CMK (cell line): ENCODE measurements at places on chromosomes 1 and 21.

DNA sequence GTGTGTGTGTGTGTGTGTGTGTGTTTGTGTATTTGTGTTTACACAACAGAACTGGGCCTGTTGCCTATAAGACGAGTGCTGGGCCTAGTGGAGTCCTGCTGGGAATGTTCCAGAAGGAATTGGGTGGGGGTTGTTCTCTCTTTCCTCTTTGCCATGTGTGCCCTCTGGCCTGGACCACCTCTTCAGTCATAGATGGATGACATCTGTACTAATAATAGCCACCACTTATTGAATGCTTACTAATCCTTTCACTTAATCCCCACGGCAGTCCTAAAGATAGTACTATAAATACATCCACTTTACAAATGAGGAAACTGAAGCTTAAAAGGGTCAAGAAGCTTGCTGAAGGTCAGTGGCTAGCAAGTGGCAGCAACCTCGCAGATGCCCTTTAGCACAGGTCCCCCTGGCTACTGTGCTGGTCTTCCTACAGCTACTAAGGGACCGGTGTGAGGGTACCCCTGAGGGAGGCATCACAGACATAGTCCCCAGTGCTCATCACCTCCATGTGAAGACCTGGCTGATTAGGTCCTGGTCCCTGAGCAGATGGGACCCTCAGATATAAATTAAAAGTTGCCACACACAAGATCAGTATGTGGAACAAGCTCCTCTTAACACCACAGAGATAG lies 55.2 kb upstream of the KIF1B start:
- no peak for DNase-seq

DNA sequence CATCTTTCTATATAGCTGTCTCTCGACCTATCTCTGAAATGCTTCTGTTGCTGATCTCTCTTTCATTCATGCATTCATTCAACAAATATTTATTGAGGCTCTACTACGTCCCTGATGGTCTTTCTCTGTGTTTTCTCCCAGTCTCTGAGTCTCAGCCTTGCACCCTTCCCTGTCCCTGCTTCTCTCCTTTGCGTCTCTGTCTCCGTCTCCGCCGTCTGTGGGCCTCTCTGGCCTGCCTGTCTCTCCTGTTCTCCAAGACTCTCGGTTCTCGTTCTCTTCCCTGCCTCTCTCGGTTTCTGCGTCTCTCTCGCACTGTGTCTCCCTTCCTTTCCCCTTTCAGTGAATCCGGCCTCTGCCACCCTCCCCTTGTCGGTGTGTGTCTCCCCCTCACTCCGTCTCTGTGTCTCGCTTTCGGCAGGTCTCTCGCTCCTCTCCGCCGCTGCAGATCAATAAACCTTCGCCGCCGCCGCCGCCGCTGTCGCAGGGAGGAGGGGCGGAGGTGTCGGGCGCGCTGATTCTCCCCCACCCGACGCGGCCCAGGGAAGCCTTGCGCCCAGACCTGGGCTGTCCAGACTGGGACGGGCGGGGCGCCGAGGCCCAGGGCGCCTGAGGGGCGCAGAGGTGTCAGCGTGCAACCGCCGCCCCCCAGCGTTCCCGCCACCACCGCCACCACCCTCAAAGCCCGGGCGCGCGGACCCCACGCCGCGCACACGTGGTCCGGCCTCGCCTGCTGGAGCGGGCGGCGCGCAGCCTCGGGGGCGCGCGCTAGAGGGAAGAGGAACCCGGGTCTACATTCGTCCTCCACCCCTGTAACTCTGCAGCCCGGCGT lies 3.0 kb downstream of the EFNA3 start:
- no peak for DNase-seq

DNA sequence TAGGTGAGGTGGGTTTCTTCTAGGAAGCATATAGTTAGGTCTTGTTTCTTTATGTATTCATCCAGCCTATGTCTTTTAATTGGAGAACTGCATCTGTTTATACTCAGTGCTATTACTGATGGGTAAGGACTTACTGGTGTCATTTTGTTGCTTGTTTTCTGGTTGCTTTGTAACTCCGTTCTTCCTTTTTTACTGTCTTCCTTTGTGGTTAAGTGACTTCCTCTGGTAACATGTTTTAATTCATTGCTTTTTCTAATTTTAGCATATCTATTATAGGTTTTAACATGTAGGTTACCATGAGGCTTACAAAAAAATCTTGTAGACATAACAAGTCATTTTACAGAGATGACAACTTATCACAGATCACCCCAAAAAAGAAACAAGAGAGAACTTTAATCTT lies 160.8 kb downstream of the VAV3 start:
- DNase-seq, result no peak

DNA sequence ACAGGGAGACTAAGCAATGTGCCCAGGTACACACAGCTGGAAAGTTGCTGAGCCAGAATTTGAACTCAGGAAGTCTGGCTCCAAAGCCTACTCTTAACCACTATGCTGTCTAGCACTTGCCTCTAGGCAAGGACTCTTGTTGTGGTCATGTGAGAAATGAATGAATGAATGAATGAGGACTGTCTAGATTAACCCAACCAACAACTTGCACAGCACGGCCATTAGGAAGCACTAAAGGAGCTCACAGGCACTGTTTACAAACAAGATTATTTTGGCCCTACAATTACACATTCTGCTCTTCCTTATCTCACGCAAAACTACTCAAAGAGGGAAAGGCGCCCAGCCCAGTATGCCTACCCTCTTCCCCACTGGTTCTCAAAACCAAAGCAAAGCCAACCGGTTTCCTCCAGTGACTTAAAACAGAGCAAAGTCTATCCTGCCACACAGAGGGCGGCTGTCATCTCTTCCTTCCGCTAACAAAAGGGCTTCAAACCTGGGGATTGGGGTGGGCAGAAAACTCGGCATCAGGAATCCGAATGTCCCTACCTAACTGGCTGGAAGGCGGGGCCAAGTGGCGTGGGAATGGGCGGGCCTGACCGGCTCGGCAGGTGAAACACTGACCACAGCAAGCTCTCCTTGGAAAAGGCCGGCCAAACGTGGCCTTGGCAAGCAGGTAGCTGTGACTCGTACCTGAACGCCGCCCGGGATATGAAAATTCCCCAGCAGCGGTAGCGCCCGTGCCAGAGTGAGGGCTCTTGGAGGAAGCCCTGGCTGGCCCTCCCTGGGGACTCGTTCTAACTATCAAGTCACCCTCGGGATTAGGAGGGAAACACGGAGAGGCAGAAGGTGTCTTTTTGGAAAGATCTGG lies 948 bp downstream of the STK40 start:
- no peak for DNase-seq

DNA sequence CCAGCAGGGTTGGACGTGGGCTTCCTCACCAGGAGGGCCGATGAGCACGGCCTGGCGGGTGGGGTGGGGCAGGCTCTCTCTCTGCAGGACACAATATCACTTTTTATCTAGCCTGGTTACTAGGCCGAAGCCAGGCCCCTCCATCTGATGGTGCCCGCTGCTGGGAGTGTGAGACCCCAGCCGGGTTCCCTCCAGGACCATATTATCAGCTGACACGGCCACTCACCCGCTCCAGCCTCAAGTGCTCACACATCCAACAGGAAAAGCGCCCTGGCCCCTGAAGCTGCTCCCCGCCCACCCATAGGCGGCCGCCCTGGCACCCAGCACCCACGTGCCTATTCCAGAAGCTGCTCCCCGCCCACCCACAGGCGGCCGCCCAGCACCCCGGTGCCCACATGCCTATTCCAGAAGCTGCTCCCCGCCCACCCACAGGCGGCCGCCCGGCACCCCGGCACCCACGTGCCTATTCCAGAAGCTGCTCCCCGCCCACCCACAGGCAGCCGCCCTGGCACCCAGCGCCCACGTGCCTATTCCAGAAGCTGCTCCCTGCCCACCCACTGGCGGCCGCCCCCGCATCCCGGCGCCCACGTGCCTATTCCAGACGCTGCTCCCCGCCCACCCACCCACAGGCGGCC lies 5.0 kb downstream of the SLC19A1 start:
- DNase-seq, result no peak

- no peak for DNase-seq
Measured at GRCh38 chr1:59750328-59751003, 64.3 kb upstream of the HOOK1 start.

DNA sequence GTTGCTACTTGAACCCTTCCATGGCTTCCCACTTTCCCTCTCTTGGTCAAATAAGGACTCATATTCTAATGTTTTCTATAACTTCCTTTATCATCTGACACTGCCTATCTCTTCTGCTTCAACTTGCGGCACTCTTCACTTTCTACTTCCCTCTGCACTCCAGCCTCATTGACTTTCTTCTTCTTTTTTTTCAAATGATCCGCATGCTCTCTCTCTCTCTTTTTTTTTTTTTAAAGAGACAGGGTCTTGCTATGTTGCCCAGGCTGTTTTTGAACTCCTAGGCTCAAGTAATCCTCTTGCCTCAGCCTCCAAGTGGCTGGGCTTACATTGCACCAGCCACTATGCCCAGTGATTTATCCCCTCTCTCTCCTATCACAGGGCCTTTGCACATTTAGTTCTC lies 7.3 kb upstream of the IL10 start:
- no peak for DNase-seq

DNA sequence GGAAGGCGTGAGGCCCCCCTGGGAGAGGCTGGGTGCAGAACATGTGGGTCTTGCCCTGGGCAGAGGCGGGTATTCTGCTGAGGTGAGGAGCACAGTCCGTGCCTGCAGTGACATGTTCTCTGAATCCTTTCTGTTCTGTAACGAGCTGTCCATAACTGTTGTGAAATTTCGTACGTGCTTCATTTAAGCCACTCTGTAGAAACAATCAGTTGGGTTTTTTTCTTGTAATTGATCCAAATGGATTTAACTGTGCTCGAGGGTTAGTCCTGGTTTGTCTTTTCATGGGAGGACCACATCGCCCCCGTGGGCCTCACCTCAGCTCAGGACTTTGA lies 45.4 kb upstream of the DIP2A start:
- no peak for DNase-seq

DNA sequence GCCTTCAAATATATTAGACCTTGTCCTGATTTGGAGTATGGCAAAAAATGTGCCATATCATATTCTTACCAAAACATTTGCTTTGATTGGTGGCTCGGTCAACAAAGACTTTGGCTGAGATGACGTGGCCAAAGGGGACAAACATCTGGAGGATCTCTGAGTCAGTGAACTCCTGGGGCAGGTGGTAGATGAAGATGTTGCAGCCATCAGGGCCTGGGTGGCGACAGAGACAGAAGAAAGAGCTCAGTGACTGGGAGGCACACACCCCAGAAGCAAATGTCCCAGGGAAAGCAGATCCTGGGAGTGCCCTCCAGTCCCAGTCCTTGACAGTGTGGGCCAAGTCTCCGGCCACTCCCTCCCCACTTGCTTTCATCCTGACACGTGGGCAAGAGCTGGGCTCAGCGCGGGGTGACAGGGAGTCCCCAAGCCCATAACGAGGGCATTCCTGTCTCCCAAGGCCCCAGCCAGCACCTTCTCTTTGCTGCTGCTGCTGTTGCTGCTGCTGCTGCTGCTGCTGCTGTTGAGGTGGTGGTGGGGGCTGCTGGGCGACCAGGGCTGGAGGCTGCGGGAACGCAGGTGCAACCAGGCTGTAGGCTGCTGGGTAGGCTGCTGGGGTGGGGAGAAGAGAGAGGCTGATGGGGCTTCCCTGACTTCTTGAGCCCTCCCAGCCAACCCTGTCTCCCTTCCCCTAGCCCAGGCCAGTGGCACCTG lies 10.7 kb downstream of the CELF3 start:
- no peak for DNase-seq

DNA sequence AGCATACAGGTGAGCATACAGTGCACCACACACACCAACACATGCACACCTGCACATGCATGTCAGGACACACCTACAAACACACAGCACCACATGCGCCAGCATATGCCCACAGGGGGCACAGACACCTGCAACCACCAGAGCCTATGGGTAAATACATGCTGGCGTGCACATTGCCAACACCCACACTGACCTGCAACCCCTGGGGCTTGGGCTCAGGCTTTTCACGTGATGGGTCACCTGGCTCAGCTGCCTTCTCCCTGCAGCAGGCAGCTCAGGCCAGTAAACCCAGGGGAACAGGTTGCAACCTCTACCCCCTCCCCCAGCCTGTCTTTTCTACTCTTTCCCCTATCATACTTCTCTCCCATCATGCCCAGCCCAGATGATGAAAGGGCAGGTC lies 8.1 kb downstream of the CD247 start:
- no peak for DNase-seq

DNA sequence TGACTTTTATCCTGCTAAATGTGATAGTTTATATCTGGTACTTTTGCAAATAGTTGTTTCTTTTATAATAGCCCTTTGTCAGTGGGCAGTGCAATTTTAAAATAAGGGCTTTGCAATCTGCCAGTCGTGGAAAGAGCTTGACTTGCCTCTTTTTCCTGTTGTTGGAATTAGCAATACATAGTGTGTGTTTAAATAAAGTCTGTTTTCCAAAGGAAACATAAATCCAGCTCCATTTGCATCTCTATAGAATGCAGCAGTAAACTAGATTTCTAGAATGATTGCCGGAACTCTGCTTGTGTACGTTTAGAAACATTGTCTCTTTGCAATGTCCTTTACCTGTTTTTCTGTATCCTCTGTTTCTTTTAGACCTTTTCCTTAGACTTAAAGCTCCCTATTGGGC lies 33.1 kb downstream of the GABPA start:
- no peak for DNase-seq

GRCh38 chr1:53512807-53513755 lies 53.9 kb downstream of the DMRTB1 start:
- no peak for DNase-seq

GRCh38 chr1:87508247-87508787 lies 179.6 kb downstream of the LMO4 start:
- DNase-seq, result no peak

GRCh38 chr21:31894457-31894856 lies 21.6 kb downstream of the HUNK start:
- no peak for DNase-seq

DNA sequence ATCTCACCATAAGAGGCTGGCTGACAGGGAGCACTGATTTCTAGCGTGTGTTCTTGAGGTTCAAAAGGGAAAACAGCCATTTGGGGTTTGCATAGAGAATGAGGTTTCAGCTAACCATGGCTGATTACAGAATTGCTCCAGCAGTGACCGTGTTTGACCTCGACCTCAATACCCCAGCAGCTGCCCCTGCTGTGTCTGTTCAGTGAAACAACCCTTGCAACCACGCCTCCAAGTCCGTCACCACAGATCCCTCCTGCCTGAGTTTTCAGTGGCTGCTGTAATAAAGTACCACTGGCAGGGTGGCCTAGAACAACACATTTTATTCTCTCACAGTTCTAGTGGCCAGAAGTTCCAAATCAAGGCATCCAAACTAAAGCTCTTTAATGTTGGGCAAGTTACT lies 147.7 kb downstream of the HUNK start:
- no peak for DNase-seq

- DNase-seq, result no peak
Measured at GRCh38 chr1:152968248-152968647, 2.2 kb upstream of the SPRR4 start.

- DNase-seq, result no peak
Measured at GRCh38 chr21:34132202-34132601, 58.8 kb downstream of the MRPS6 start.

GRCh38 chr1:161478985-161479384 lies 26.3 kb upstream of the FCGR2A start:
- DNase-seq, result no peak

DNA sequence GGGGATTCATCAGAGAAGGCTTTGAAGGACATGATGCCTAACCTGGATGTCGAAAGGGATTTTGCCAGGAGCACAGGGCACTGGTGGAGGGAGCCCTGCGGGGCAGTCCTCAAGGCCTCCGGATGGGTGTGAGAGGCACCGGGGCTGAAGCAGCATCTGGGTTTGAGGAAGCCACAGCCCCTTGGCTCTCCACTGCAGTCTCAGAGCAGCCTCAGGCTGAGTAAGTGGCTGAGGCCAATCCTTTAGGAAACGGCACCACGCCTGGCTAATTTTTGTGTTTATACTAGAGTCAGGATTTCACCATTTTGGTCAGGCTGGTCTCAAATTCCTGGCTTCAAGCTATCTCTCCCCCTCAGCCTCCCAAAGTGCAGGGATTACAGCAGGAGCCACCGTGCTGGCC lies 12.0 kb downstream of the ERVH48-1 start:
- DNase-seq, result no peak
